ENCODE measurements at places on chromosomes 5 and 9.

- no peak for DNase-seq
Observed at GRCh38 chr9:113464286-113464660, 746 bp downstream of the RGS3 start.

- DNase-seq, result no peak
Observed at GRCh38 chr9:136693490-136694162, 6.4 kb upstream of the AGPAT2 start.

- no peak for DNase-seq
Observed at GRCh38 chr5:105146867-105147266, 1584.3 kb upstream of the NUDT12 start.

GRCh38 chr5:72667708-72668107 is 148.8 kb upstream of the TNPO1 start:
- DNase-seq, result no peak

- no peak for DNase-seq
Observed at GRCh38 chr9:116724123-116724522, 37.0 kb downstream of the TRIM32 start.

GRCh38 chr9:138042640-138043039 is 165.1 kb downstream of the CACNA1B start:
- no peak for DNase-seq

Measured in effector CD4-positive, alpha-beta T cell (primary cell).